NCI-H146 (cell line): ENCODE measurements at places on chromosomes 16 and 17.

GRCh38 chr17:50524838-50525237 is 7.7 kb upstream of the EPN3 start:
- no peak for DNase-seq

DNA sequence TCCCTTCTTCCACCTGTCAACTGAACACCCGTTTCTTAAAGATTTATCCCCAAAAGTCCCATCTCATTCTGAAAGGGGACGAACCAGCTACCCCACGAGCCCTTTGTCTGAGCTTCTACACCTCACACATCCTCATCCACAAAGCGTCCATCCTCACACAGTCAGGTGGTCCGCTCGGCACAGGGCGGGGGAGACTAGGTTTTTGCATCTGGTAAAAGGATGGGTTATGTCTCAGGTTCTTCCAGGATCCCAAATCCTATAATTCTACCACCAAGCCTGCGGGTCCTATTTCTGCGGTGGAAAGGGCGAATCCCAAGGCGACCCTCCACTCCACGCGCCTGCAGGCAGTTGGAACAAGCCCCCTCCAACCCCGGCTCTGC is 458 bp downstream of the GFOD2 start:
- DNase-seq: peak; percentile 31

GRCh38 chr17:50976951-50977472 is 110.9 kb upstream of the TOB1 start:
- DNase-seq: no peak

DNA sequence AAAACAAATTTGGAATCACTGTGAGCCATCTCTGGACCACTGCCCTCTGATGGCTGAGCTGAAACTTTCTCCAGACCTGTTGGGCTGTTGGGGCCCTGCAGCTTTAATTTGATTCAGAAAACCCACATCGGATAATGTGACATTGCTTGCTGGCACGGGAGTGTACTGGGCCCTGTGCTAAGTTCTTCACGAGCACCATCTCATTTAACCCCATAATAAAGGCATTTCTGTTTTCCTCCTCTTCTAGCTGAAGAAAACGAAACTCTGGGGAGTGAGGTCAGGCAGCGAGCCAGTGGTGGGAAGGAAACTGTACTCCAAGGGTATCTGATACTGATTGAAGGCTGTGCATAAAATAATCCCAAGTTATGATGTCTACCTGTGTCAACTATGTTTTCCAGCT is 34.5 kb upstream of the TNRC6A start:
- DNase-seq: no peak

DNA sequence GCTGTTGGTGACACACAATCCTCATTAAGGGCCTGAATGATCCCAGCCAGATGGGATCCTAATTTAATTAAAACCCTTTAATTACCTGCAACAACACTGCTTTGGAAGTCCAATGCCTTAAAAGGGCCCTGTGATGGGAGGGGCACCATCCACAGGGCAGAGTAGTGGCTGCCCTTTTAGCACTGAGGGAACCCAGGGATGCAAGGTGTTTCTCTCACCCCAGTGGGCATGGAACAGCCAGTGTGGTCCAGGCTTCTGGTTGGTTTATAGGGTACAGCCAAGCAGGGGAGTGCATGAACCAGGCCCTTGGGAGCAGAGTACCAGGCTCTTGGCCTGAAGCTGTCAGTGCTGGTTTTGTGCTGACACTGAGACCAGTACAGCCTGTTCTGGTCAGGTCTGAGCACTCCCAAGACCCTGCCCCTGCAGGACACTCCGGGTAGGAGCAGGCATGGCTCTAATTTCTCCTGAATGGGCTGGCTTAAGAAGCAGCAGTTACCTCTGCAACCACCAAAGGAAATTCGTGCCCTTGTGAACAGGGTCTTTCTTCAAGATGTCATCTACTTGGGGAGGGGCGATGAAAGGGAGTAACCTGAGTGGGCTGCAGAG is 9.9 kb downstream of the NXPH3 start:
- no peak for DNase-seq

DNA sequence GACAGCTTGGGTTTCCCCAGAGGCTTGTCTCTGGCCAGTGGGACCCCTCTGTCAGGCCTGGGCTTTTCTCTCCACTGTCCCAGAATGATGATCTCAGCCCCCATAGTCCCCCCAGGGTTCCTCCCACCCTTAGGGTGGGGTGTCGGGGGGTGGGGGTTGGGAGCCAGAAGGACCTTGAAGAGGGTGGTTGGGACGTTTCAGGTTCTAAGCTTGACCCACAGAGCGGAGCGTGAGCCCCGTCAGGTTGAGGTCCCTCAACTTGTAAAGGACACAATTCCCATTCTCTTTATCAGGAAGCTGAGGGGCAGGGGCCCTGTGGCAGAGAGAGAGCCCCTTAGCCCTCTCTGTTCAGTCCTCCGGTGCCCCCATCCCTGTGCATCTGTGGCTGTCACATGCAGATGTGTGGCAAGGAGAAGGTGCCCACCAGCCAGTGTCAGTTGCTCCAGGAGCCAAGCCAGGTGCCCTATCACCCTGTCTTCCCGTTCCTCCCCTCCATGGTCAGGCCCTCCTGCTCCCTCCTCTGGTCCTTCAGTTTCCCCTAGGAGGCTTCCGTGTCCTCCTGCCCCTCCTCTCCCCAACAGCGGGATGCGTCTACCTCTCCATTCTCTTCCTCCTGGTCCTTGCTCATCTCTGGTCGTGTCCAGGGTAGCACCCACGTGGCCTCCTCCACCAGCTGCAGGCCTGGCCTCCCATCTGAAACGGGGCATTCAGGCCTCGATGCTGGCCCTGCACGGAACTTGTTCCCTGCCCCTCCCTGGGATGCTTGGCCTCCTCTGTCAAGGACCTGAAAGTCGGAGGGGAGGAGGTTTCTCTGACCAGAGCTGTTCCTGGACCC is 1.5 kb upstream of the NTN3 start:
- DNase-seq: no peak

GRCh38 chr17:20266806-20267458 is 200.4 kb downstream of the LGALS9B start:
- peak; percentile 22 for DNase-seq

- peak; percentile 50 for DNase-seq
These were observed 74.1 kb downstream of the SNX11 start for GRCh38 chr17:48181653-48182052.

DNA sequence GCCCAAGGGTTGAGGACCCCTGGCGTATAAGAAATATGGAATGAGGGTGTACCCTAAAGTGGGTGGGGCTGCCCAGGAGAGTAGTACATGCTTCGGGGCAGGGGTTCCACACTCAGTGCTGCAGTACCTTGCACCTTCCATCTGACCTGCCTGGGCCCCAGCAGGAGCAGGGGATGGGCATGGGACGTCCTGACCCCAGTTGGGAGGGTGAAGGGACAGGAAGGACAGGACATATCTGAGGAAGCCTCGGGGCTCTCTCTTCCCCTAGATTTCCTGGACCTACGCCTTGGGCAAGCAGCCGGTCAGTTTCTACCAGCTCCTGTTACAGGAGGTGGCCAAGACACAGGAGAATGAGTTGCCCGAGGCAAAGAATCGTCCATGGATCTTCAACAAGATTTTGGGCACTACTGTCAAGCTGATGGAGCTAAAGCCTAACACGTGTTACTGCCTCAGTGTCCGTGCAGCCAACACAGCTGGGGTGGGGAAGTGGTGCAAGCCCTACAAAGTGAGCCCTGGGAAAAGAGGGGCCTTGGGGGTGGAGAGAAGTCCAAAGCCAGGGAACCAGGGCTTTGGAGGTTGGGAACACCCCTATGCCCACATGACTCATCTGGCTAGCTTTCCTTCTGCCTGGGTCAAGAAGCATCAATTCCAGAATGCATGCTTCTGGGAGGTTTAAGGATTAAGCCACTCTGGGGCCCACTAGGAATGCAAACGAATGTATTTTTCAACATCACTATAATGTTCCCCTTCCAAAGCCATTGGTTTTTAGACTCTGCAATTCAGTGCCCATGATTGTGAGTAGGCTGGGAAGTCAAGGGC is 7.9 kb downstream of the FNDC8 start:
- no peak for DNase-seq

DNA sequence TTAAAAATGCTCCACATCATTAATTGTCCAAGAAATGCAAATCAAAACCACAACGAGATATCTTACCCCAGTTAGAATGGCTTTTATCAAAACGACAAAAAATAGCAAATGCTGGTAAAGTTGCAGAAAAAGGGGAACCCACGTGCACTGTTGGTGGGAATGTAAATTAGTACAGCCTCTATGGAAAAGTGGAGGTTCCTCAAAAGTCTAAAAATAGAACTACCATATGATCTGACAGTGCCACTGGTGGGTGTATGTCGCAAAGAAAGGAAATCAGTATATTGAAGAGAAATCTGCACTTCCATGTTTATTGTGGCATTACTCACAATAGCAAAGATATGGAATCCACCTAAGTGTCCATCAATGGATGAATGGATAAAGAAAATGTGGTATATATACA is 38.2 kb upstream of the ZFHX3 start:
- DNase-seq: no peak

DNA sequence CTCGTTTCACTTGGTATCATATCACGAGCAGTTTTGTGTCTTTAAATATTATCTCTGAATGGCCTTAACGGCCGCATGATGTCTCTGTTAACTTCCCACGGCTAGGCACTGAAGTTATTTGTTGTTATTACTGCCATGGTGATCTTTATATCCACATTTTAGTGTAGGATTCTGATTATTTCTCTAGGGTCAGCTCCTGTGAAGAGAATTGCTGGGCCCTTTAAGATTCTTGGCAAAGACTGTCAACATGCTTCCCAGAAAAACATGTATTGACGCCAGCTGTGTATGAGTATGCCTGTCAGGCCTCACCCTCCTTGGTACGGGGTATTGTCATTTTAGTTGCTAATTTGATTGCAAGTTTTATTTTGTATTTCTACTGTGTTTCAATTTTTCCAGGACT is 263.5 kb downstream of the SNX29 start:
- no peak for DNase-seq

DNA sequence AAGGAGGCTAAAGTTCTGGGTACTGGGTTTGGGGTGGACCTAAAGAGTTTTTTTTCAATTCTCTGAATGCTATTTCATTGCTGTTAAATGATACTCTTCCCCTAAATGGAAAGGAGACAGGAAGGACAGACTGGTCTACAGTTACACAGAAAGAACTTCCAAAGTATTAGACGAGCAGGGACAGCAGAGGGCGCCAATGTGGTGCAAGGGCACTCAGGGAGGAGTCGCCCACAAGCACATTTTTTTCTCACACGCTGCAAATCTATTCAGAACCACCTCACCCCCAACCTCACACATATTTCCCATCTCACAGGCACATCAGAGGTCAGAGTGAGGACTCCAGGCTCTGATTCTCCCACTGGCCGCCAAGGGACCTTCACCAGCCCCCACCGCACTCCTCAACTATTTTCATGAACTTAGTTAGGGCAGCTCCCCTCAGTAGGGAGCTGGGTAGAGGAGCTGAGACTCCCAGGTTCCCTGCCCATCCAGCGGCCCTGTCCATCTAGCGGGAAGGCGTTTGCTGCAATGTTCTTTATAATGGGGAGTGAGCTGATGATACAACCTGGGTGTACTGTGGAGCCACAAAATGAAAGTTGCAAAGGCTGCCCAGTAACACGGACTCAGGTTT is 6.8 kb upstream of the CA4 start:
- DNase-seq: peak; percentile 82

- no peak for DNase-seq
These were observed 3.5 kb downstream of the SMTNL2 start for GRCh38 chr17:4587803-4588202.
